ENCODE measurements at places on chromosomes 5 and 9. TPM values are rescaled to one million over a fixed set of nuclear protein-coding genes. Genes with fewer than 3 reads are reported as not detected.

CLK4 gene
- 22.0 TPM for total RNA-seq

CSF2 gene
- 412 TPM for total RNA-seq

LCN15 gene
- total RNA-seq = not detected

PLPPR1 gene
- not detected for total RNA-seq

WDR31 gene
- 1.9 TPM for total RNA-seq

TAS2R1 gene
- total RNA-seq = not detected

TRPM6 gene
- total RNA-seq = 0.02 TPM

IL5 gene
- total RNA-seq = 18.7 TPM

LHX6 gene
- total RNA-seq = not detected

TUSC1 gene
- not detected for total RNA-seq

DAB2IP gene
- 0.38 TPM for total RNA-seq

PPP1R26 gene
- total RNA-seq = 0.57 TPM

CATSPER3 gene
- total RNA-seq = 0.17 TPM

RAB3C gene
- total RNA-seq = not detected

OLFML2A gene
- total RNA-seq = not detected

ECSCR gene
- total RNA-seq = 0.55 TPM

SH3PXD2B gene
- 0.17 TPM for total RNA-seq

STK32A gene
- not detected for total RNA-seq

SLC34A3 gene
- total RNA-seq = not detected

ZBTB5 gene
- total RNA-seq = 6.6 TPM

GRIA1 gene
- total RNA-seq = not detected

FBXW11 gene
- 60.5 TPM for total RNA-seq
